ENCODE measurements at places on chromosomes 12 and 14.

GRCh38 chr12:16962889-16963288 lies 356.9 kb upstream of the LMO3 start:
- no peak for DNase-seq

DNA sequence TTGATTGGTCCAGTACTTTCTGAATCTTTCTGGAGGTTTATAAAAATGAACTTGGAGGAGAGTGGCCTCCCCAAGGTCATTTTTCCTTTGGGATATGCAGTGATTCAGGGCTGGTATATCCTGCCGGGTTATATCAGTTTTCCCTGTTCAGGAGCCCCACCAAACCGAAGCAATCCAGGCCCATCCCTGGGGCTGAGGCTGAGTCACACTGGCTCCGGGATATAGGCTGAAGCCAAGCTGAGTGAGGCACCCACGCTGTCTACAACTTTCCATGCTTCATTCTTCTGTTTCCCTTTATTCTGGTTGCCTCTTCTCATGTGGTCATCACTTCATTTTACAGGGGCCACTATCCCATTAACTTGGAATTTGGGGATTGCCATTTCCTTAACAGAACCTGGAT lies 3.4 kb downstream of the SSPN start:
- no peak for DNase-seq

DNA sequence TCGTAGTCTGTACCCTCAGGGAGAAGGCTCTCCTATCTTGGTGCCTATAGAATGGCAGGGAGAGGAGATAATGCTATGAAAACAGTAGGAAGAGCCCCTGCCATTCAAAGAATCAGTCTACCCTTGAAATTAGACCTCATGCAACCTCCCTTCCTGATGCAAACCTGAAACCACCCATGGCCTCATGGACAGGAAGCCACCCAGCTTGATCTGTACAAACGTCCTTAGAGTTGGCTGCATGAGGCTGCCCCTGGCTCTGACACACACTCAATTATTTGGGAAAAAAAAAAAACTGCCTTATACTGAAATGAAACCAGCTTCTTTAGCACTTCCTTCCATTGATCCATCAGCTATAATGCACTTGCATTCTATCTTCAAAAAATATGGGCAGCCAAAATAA lies 116.6 kb upstream of the BCL2L14 start:
- no peak for DNase-seq

DNA sequence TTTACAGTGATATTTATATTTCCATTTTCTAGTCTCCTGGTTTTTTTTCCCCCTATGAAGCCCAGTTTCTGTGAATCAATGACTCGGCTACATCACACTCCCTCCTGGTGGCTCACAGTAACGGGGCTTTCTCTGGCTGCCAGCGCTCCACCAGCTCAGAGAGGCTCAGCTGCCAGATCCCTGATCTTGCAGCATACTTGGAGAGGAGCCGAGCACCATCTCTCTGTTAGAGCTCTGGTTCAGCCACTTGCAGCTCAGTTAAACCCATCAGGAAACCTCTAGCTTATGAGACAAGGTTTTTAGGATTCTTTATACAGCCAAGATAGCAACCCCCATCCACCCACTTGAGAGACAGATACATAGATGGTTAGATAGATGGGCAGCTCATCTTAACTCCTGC lies 74.6 kb downstream of the CIT start:
- DNase-seq: no peak

DNA sequence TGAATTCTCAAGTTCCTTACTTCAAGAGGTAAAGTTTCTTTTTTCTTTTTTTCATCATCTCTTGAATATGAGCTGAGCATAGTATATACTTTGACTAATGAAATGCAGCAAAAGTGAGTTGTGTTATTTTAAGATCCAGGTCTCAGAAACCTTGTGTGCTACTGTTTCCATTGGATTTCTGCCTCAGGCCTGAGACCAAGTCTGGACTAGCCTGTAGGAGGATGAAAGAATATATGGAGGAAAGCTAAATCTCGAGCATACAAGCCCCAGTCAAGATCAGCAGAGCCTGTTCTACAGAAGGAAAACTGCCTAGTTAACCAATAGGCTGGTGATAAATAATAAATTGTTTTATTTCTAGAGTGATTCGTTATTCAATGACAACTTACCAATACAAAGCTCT lies 652.5 kb downstream of the C12orf50 start:
- no peak for DNase-seq

- DNase-seq: no peak
Measured at GRCh38 chr12:19695244-19696098, 256.2 kb downstream of the AEBP2 start.

- peak; percentile 76 for DNase-seq
Measured at GRCh38 chr14:37599507-37600368, 4.3 kb downstream of the TTC6 start.

DNA sequence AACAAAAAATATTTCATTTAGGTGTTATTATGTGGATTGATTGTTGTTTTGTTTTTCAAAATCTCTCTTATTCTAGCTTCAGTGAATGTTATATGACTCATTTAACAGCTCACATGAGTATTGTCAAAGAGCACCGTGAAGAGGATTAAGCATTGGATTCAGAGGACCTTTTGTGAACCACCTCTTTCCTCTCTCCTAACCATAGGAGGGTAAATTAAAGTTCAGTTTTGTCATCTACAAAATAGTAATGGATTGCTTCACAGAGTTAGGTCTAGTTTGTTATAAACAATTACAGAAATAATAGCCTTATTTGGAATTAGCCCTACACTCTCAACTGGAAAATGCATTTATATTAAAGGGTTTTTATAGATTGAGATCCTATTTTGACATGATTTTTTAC lies 962 bp upstream of the KERA start:
- no peak for DNase-seq

- DNase-seq: no peak
Measured at GRCh38 chr14:77212097-77212870, 30.7 kb downstream of the TMEM63C start.

- no peak for DNase-seq
Measured at GRCh38 chr14:41482861-41483260, 123.8 kb upstream of the LRFN5 start.

GRCh38 chr12:121145221-121145620 lies 12.5 kb downstream of the P2RX7 start:
- no peak for DNase-seq

DNA sequence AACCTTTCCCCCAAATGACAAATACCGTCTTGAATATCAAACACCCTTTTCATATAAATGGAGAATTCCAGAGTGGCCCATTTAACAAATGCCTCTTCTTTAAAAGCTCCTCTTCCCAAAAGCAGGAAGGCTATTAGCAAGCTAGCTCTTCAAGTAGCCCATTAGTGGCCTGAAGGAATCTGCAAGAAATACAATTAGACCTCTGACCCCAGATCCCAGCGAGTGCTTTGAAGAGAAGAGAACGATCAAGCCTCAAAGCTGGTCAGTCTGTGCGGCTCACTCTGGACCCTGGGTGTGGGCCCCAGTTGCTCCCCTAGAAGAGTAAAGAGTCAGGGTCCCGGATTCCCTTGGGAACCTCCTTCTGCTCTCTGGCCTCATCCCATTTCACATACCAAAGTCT lies 325.6 kb downstream of the NUAK1 start:
- DNase-seq: no peak

GRCh38 chr14:67680941-67681340 lies 6.5 kb upstream of the VTI1B start:
- DNase-seq: no peak

- DNase-seq: no peak
Measured at GRCh38 chr12:9365296-9365695, 157.1 kb upstream of the PZP start.

- DNase-seq: no peak
Measured at GRCh38 chr12:51941604-51942003, 9.9 kb upstream of the ACVR1B start.

DNA sequence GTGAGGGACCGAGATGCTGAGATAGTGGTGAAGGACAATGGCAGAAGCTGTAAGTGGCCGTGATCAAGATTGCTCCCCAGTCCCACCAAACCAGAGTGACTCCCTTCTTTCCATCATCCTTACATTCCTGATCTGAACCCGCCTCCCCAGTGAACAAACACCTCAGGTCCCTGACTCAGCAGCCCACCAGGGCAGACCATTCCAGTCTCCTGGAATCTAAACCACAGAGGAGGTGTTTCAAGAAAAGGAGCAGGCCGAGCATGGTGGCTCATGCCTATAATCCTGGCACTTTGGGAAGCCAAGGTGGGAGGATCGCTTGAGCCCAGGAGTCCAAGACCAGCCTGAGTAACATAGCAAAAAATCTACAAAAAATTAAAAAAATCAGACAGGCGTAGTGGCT lies 6.6 kb downstream of the ERBB3 start:
- DNase-seq: no peak

DNA sequence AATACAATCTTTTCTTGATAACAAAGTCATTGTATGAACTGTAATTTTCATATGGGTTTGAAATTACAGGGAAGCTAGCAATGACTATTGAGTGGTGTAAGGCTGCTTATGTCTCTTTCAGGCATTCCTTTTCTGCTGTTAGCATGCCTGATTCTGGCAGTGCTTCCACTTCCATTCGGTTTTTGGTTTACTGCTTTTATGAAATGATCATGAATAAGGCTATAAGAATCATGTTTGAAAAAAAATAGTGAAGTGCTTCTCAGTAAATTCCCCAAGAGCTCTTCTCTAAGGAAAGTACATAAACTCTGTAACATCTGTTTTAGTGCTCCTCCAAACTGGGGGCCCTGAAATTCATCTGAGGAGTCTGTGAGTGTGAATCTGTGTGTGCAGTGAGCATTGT lies 434.0 kb upstream of the RGS6 start:
- DNase-seq: no peak

DNA sequence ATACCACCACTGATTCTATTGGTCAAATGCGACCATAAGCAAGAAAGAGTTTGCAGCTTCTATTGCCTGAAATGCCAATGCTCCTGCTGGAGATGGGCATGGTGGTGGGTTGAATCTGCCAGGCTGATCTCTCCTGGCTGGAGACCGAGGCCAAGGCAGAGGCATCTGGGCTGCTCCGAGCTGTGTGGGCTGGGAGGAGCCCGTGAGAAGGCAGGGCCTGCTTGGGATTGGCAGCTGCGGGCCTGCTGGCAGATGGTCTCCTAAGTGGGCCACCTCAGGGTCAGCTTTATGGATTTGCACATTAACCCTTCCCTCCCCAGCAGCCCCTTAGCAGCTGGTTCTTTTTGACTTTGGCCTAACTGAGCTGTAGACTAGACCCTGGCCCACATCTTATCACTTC lies 25.4 kb downstream of the SRRM4 start:
- no peak for DNase-seq

GRCh38 chr14:58636129-58636528 lies 1.6 kb upstream of the DACT1 start:
- DNase-seq: no peak

GRCh38 chr12:26018926-26019325 lies 60.4 kb downstream of the RASSF8 start:
- no peak for DNase-seq

GRCh38 chr12:109435428-109436187 lies 41.5 kb downstream of the KCTD10 start:
- no peak for DNase-seq

GRCh38 chr12:6546016-6546415 lies 9.8 kb downstream of the IFFO1 start:
- DNase-seq: no peak

DNA sequence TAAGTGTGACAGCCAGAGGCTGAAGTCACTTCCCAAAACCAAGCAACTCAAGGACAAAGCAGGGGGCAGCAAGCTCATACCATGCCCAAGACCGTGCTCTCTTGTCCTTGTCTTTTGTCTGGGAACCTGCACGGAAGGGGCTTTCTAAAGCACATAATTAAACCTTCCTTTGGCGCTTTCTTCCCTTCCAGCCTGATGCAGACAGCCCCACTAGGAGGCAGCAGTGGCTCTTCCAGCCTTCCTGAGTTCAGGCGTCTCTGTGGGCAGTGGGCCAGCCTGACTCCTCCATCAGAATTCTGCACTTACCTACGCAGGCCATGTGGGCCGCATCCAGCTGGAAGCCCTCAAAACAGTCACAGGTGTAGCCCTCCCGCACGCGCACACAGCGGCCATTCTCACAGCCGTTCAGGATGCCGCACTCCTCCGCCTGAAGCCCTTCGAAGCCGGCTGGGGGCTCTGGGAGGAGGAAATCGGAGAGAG lies 7.6 kb downstream of the ISCA2 start:
- DNase-seq: no peak

- DNase-seq: no peak
Measured at GRCh38 chr12:118187751-118188435, 52.0 kb downstream of the PEBP1 start.

- no peak for DNase-seq
Measured at GRCh38 chr14:52399921-52400595, 85.9 kb downstream of the PTGER2 start.

GRCh38 chr14:68791902-68792677 lies 777 bp downstream of the ZFP36L1 start:
- DNase-seq: no peak

- DNase-seq: no peak
Measured at GRCh38 chr14:54317391-54317790, 79.4 kb upstream of the CDKN3 start.

DNA sequence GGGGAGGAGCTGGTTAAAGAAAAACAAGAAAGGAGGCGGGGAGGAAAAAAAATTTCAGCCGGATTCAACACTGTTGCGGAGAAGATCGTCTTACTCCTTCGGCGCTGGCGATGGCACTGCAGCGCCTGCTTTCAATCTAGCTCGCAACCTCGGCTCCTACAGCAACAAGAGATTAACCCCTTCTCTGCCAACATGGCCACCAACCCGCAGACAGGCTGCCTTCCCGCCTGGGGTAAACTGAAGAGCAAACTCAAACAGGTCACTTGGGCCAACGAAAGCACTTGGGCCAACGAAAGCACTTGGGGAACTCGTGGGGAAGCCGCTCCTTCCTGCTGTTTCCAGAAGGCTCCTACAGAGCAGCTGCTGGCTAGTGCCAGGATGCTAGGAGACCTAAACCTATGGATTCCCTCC lies 73.7 kb downstream of the CIT start:
- no peak for DNase-seq

GRCh38 chr14:95562892-95563685 lies 28.2 kb downstream of the GLRX5 start:
- no peak for DNase-seq

DNA sequence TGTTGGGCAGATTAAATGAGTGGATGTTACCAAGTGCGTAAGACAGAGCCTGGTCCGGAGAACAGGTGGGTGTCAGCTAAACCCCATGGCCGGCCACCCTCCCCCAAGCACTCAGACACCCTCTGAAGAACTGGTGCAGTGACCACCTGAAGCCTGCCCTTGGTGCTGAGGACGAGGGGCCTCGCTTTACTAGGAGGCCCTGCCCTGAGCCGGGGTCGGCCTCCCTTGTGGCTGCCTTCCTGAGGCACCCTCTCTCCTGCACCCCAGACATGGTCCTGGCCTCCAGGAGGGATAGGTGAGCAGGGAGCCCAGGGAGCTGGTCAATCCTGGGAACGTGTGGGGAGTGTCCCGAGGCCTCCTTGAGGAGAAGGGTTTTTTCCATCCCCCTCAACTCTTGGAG lies 4.9 kb upstream of the KIF26A start:
- no peak for DNase-seq

- DNase-seq: no peak
Measured at GRCh38 chr12:119180380-119181040, 1.8 kb downstream of the HSPB8 start.
